ENCODE measurements at places on chromosomes 5 and 9.

DNA sequence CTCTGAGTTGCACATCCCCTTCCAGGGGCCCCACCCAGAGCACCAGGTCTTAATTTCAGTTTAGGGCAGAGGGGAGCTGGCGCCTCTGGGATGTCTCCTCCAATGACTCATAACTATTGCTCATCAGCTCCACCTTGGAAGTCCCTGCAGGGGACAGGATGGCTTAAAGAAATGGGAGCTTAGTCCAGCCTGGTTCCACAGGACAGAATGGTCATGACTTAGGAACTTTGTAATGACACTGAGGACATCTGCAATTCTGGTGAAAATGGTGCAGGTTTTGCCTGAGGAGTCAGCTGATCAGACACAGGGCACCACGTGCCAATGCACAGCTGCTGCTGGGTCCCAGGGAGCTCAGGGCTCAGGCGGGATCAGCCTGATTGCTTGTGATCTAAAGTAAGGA lies 16.4 kb upstream of the PPP1R26 start:
- DNase-seq, result no peak

DNA sequence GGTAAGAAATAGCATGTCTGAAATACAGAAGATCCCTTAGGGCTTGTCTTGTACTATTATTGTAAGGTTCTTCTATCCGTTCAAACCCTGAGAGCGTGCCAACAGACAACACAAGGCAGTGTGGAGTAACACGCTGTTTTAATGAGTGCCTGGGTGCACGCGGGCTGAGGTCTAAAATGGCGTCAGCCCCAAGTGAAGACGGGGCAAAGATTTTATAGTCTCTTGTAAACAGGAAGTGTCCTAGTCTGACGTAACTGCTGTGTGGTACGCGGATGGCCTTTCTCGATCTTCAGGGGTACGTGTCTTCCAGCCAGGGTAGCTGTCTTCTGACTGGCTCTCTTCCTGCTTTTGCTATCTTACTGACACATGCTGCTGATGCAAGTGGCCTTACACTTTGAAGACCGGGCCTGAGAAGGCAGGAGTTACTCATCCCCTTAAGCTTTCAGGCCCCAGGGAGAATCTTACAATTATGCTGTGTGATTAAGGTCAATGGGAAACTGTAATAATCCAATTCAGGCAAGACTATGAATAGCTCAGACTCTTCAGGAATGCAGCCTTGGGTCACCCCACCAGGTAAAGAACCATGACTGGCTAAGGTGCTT lies 1812.0 kb upstream of the CDH9 start:
- no peak for DNase-seq

- no peak for DNase-seq
Observed at GRCh38 chr5:58491216-58491892, at the start of gene GAPT. Gene GAPT, plus strand, starts transcription at chr5:58491435. Its CDS starts 3,102 bp downstream, at chr5:58494537.

- DNase-seq, result no peak
Observed at GRCh38 chr9:68714416-68715180, 9.6 kb downstream of the PIP5K1B start.

GRCh38 chr5:107282061-107282460 lies 388.7 kb downstream of the EFNA5 start:
- DNase-seq, result no peak

DNA sequence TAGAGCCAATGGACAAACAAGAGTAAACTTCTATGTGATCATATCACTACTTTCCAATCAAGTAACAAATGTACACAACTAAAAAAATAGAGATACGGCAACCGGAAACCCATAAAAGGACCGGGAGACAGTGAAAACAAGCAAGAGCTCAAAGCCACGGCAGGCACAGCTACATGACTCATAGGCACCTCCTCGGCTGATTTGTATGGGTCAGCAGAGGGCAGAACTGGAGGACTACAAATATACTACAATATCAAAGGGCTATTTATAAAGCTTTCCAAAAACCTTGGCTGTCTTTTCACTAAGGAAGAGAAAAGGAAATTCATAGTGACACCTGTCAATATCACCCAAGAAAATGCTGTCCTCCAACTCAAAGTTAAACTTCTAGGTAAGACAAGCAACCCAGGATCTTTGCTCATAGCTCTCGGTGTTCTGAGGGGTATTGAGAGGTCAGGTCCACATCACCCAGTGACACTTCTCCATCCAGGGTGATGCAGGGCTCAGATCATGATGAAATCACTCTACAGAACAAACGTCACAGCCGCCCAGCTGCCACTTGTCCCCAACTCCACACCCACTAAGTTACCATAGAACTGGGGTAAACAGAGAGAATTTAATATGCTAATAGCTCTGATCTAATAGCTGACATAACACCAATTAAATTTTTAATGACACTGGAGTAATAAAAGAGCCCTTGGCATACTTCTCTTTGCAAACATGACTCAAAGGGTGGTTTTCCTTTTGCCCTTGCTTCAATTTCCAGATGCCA lies 41.3 kb downstream of the PFDN1 start:
- DNase-seq, result peak; percentile 73

GRCh38 chr9:12689233-12689632 lies 4.0 kb upstream of the TYRP1 start:
- DNase-seq, result no peak

- no peak for DNase-seq
Observed at GRCh38 chr5:63563008-63563917, 399.0 kb downstream of the HTR1A start.

GRCh38 chr9:109242014-109242413 lies 75.0 kb upstream of the FRRS1L start:
- DNase-seq, result no peak

DNA sequence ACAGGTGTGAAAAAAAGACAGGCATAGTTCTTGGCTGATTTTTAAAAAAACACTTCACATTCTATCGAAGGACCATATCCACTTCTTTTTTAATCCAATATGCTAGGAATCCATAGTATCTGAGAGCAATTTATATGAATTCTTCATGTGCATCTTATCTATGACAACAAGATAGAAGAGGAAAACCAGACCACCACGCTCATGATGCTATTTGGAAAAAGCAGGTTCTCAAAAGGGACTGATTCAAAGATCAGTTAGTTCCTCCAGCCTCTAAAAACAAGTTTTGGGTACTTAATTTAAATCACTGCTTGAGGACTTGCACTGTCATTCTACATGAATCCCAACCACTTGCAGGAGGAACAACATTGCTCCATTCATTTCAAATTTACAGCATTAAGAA lies 6.3 kb downstream of the MEF2C start:
- DNase-seq, result no peak

DNA sequence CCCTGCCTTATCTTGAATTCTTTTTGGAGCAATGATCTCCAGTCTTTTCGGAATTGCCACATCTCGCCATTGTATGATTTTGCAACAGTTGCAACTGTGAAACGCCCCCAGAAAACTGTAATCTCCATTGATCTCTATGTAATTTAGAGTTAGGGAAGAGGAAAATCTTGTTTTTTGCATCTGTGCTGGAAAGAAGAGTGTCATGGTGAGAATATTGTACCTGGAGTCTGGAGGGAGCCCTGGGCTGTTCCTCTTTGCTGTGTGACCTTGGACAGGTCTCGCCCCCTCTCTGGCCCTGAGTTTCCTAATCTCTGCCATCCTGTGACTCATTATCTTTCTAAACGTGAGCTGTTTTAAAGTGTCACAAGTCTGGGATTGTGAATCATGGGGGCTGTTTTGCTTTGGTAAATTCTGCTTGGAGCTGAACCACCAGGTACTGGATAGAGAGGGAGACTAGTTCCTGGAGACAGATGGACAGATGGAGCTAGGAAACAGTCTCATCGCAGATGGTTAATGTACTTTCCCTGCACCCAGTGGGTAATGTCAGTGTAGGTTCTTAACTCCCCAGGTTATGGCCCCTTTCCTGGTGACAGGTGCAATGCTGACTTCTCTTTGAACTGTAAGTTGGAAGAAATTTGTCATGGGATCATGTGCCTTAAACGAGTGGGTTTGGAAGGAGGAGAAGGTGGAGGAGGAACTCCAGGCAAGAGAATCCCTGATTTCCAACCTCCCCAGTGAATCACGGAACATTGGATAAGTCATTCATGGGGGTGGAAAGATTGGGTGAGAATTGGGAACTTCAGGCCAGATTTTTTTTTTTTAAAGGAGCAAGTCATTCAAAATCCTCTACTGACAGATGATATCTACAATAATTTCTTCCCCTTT lies 19.6 kb downstream of the PPARGC1B start:
- DNase-seq, result no peak

DNA sequence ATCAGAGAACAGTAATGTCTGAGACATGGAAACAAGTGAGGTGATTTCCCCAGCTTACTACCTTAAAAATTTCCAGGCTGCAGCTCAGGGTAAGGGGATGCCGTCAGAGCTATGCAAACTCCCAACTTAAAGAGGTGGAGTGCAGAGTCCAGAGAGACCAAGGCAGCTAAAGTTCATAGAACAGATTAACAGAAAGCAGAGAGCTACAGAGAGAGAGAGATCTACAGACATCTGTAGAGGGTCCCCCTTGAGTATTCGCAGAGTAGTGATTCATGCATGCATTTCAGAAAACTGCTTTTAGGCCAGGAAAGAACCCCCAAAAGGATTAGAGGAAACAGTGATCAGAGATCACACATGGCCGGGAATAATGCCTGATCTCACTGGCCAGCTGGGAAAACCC lies 306.2 kb upstream of the PUM3 start:
- DNase-seq, result no peak

GRCh38 chr5:180631549-180632383 lies 17.6 kb downstream of the FLT4 start:
- peak; percentile 59 for DNase-seq

DNA sequence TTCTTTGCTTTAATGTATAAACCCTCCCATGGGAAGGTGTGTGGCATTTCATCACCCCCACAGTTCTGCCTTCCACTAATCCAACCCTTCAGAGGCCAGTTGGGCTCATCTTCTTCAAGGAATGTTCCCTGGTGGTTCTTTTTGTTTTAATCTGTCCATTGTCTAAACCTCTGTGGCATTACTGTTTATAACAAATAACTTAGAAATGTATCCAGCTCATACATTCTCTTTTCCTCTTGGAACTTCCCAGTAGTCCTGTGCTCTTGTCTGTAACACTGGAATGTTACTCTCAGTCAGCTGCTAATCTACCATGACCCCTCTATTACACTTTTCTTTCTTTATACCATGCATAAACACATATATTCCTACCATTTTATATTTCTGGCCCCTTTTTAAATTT lies 213.5 kb upstream of the TARS1 start:
- no peak for DNase-seq

DNA sequence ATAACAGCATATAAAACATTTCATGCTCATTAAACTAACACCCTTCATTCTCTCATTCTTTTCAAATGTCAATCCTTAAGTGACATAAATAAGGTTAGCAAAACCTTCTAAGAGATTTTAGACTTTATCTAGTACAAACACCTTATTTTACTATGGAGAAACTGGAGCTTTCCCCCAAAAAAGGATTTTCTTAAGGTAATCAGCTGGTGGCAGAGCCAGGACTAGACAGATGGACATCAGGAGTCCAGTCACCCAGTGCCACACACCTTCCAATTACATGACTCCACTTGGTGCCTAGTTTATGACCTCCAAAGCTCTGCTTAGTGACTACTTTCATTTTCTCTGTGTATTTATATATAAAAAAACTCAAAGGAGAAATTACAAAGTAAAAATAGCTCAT lies 70.2 kb downstream of the HTR4 start:
- no peak for DNase-seq

- no peak for DNase-seq
Observed at GRCh38 chr5:143471041-143471509, 67.6 kb upstream of the NR3C1 start.

GRCh38 chr5:158268286-158268685 lies 409.3 kb upstream of the CLINT1 start:
- DNase-seq, result no peak

- no peak for DNase-seq
Observed at GRCh38 chr5:56557198-56557597, 258.2 kb upstream of the MAP3K1 start.

- peak; percentile 63 for DNase-seq
Observed at GRCh38 chr5:159104051-159104651, 4.4 kb upstream of the EBF1 start.

- DNase-seq, result no peak
Observed at GRCh38 chr9:105254226-105254625, 9.8 kb downstream of the SLC44A1 start.

DNA sequence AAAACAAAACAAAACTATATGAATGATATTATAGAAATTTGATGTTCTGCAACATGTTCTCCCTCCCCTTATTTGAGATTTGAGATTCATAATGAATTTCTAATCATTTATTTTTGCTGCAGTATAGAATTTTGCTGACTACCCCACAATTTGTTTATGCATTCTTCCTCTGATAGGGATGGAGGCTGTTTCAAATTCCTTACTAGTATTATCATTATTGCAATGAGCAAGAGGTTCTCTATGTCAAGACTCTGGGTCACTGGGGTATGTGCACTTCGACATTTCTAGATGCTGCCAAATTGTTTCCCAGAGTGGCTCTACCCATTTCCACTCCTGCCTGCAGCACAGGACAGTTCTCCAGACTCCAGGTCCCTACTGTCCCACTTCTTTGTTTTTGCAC lies 54.9 kb upstream of the DAB2IP start:
- no peak for DNase-seq

Data from upper lobe of right lung (tissue), 1 donor.